AG04449 (cell line): ENCODE measurements at places on chromosomes 6 and 20.

- no peak for DNase-seq
Measured at GRCh38 chr6:1129131-1129530, 182.8 kb upstream of the FOXQ1 start.

DNA sequence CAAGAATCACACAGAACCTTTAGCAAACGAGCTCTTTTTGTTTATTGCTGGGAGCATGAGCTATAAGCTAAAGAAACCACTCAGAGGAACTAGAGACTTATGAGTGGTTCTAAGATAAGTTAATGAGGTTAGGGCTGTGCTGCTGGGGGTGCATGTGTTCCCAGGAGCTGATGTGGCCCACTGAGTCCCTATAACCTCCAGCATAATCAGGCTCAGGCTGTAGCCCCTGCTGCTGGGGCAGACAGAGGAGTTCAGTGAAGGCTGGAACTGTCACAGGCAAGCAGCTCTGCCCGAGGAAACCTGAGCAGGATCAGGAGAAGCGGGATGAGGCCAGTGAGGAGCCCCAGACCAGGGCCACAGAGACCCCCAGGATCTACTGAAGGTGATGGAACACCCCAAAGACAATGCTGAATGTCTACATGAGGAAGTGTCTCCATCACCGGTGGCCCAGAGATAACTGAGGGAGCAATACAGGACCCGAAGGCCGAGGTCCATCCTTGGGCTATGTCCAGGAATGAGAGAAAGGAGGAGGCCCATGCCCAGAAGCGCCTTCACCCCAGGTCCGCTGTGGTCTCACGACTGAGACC, 17.3 kb downstream of the TUBB2B start:
- DNase-seq = no peak

- DNase-seq = no peak
Measured at GRCh38 chr6:148768646-148769270, 21.9 kb downstream of the UST start.

DNA sequence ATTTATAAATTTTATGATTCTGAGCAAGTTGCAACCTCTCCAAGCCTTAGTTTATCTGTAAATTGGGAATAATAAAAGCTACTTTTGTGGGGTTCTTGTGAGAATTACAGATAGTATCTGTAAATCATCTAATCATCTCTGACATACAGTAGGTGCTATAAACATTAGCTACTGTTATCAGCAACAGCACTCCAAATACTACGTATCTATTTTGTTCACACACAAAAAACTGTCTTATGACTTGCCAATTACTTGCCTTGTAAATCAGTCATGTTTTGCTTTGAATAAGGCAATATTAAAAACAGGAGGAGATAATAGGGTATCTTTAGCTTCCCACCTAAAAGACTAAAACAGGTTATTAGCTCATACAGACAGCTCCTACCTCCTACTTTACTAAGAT, 36.7 kb downstream of the DTNBP1 start:
- no peak for DNase-seq

- no peak for DNase-seq
Measured at GRCh38 chr6:25456249-25457040, 177.3 kb downstream of the CARMIL1 start.

DNA sequence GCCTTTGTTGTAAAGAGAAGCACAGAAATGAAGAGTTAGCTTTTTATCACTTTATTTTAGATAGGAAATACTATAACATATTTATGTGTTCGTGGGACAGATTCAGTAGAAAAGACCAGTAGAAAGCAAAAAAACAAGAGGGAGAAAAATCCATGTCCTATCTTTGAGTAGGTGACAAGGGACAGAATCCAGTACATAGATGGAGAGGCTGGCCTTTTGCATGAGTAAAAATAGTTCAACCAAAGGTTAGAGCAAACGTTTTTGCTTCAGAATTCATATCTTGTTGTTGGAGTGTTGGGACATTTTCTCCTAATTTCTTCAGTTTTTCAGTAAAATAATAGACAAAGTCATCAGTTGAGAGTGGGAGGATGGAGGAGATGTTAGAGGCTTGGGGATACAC, 19.6 kb upstream of the FAM83B start:
- no peak for DNase-seq

DNA sequence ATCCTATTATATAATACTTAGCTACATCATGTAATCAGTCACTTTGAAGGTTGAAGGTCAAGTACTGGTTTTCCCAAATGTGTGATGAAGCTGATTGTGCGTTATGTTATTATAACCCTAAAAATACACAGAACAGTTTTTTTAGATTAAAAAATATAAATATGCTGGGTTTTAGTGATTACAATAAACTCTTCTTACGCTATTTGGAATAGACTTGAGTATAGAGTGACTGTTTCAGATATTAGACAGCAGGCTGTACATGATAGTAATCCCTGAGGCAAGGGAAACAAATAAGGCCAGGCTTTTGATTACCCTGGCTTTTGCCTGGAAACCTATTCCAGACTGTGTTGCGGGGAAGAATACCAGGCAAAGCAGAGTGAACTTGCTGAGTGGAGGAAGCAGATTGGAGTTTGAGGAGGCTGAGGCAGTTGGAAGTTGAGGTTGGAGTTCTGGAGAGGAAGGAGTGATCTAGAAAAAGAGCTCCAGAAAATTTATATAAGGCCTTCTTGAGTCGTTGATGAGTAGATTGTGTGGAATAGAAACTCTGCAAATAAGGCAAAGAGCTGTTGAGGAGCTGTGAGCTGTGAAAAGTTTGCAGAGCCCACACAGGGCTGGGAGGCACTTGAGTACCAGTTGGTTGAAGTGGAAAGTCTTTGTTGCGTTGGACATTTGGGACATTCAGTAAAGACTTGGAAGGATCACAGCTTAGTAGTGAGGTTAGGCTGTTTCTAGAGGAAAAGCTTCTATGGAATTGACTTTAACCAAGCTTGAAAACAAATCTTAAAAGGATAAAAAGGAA, 26.4 kb downstream of the MAP3K4 start:
- no peak for DNase-seq

DNA sequence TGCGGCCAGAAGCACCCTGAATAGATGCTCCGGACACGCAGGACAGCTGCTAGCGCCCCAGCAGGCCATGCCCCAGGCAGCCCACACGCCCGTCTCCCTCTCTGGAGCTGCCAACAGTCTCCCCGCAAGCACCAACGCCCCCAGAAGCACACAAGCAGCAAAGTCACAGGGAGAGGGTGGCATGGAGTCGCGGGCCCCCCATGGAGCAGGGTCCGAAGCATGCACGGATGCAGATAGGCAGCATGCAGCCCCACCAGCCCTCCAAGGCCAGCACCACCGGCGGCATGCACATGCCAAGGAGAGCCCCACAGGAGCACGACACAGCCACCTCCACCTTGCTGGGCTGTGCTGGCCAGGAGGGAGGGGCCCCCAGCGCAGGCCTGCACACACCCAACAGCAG, 53.8 kb downstream of the KCNQ2 start:
- DNase-seq = no peak

DNA sequence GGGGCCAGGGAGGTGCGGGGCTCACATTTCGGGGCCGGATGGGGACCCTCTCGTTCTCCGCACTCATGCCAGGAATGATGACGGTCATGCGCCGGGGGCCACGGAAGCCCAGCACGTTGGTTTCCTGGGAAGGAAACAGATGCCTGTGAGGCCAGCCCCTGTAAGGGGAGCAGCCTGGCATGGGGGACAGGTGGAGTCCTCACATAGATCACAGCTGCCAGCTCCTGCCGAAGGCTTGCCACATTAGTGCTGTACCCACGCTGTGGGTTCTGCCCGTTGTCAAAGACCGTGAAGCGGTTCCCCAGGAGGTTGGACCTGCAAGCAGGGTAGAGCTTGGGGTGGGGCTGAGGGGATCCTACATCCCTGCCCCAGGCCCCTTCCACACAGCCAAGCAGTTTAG, 6.7 kb upstream of the TEAD3 start:
- no peak for DNase-seq

GRCh38 chr6:74871757-74872156, 334.1 kb downstream of the COL12A1 start:
- no peak for DNase-seq

DNA sequence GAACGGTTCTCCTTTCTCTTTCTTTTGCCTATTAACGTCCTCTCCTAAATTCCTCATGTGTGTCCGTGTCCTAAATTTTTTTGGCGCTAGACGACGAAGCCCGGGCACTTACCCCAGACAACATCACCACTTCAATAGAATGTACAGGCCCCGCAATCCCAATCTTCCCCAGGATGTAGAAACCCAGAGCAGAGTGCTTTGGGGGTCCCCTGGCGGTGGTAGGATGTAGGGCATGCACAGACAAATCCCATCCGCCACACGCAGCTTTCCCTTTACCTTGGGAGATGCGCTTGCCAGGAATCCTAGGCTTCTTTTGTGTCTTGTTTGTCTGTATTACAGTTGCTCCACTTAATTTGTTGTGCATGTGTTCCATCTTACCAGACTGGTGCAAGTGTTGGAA, 417.3 kb upstream of the ARID1B start:
- no peak for DNase-seq

- DNase-seq = no peak
Measured at GRCh38 chr6:5121479-5121878, 36.3 kb downstream of the PPP1R3G start.

- no peak for DNase-seq
Measured at GRCh38 chr6:57182017-57182432, 9.9 kb downstream of the BAG2 start.

DNA sequence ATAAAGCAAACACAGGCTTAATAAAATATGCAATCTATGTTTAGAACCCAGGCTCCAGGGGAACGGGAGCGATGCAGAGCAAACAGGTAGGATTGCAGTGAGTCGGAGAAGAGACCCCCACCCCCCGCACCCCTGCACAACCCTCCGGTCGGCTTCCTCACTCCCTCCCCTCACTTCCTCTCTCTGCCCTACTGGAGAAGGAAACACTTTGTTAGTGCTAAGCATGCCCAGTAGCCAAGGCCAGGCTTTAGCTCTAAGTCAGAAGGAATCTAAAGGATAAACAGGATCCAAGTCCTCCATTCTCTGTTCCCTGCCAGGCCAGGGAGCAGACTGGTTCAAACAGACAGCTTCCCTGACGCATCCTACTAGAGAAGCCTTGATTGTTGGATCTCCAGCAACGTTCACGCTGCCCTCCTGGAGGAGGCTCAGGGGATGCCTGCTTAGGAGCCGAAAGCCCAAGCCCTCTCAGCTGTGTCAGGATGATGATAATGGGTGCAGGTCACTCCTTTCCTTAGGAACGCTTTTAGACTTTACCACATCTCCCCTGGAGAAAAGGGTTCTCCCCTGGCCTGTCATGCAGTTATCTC, 14.7 kb downstream of the FOXQ1 start:
- no peak for DNase-seq

DNA sequence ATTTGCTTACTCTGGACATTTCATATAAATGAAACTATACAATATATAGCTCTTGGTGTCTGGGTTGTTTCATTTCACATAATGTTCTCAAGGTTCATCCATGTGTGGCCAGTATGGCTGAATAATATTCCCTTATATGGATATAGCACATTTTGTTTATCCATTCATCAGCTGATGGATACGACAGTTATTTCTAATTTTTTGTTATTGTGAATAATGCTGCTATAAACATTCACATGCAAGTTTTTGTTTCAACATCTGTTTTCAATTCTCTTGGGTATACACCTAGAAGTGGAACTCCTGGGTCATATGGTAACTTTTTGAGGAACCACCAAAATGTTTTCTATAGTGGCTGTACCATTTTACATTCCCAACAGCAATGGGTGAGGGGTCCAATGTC, 101.1 kb downstream of the CDK19 start:
- no peak for DNase-seq

- DNase-seq = no peak
Measured at GRCh38 chr6:157640746-157641451, 182.1 kb upstream of the SNX9 start.

DNA sequence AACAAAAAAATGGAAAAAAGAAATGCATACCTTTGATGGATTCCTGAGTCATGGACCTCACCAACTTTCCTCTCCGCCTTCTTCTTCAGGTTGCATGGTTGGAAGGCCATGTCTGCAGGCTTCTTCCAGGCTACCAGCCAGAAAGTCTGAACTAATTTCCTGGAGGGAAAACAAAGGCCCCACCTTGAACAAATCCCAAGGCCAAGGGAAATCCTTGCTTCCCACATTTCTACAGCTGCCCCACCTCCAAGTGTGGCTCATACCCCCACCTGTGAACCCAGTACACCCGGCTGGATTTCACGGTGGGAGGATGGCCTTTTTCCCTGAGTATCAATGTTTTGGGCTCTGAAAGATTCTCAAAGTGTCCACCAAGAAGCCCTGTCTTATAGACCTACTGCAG, 22.4 kb downstream of the IL17A start:
- DNase-seq = no peak

GRCh38 chr6:164982389-164982788, 327.0 kb downstream of the C6orf118 start:
- no peak for DNase-seq

GRCh38 chr20:17394411-17394810, 136.8 kb downstream of the BFSP1 start:
- DNase-seq = no peak

- DNase-seq = no peak
Measured at GRCh38 chr20:58399926-58400325, 10.9 kb downstream of the VAPB start.

GRCh38 chr6:56278171-56278591, 30.8 kb upstream of the COL21A1 start:
- no peak for DNase-seq

GRCh38 chr6:106318851-106319250, 6.7 kb downstream of the ATG5 start:
- DNase-seq = no peak

DNA sequence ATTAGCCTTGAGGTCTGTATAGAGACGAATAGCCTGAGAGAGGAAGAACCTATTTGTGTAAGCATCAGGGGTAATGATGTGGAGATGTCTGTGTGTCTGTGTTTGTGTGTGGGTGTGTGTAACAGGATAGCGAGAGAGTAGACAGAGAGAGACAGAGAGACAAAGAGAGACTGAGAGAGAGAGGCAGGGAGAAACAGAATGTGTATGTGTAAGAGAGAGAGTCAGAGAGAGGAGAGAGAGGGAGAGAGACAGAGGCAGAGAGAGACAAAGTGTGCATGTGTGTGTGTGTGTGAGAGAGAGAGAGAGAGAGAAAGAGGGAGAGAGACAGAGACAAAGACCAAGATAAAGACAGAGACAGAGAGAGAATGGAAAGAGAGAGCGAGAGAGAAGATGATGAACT, 396.1 kb downstream of the PAX1 start:
- no peak for DNase-seq

DNA sequence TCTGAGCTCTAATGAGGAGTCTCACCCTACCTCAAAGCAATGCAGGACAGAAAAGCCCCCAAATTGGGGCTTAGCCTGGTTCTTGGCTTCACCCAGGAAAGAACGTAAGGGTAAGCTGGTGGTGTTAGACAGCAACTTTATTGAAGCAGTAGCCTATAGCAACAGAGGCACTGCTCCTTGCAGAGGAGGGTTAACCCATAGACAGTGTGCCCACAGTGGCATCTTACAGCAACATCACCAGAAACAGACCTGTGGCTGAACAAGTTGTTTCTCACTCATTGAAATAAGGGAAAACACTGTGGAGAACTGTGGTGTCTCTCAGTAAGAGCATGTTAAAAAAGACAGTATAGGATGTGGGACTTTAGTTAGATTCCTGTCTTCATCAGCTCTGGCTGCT, 80.4 kb upstream of the SPTLC3 start:
- no peak for DNase-seq

GRCh38 chr6:109362102-109362884, 20.0 kb downstream of the CD164 start:
- no peak for DNase-seq

- DNase-seq = no peak
Measured at GRCh38 chr6:85191656-85192055, 258.2 kb upstream of the NT5E start.
